Adrenal gland (tissue), 19 donors: ENCODE measurements at places on chromosomes 3 and 15. TPM values are rescaled to one million over a fixed set of nuclear protein-coding genes. Genes with fewer than 3 reads are reported as not detected.
A peak's percentile ranks its signal among the peaks of the same experiment; 100 is the strongest.

- DNase-seq = no peak
Observed at GRCh38 chr3:178270838-178271237, 265.4 kb upstream of the KCNMB2 start.

DNA sequence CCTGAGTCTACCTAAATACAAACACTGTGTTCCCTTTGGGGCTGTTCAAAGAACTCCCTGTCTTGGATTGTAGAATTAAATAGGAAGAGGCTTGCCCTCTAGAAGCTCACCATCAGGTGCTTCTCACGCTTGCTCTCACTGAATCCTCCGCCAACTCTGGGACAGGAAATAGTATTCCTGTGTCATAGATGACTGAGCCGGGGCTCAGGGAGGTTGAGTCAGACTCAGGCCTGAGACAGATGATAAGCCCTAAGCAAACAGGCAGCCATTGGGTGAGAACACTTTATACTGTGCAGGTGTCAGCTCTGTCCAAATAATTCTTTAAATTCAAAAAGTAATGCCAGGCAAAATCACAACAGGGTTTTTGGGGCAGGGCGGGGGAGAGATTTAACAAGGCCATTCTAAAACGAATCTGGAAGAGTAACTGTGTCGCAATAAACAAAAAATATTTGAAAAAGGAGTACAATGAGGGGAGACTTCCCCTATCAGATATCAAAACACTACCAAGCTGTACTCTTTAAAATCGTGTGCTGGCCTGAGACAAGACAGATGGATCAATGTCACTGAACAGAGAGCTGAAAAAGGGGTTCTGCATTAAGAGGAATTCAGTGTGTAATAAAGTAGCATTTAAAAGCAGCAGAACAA, 59.0 kb downstream of the EPHB3 start:
- no peak for DNase-seq

DNA sequence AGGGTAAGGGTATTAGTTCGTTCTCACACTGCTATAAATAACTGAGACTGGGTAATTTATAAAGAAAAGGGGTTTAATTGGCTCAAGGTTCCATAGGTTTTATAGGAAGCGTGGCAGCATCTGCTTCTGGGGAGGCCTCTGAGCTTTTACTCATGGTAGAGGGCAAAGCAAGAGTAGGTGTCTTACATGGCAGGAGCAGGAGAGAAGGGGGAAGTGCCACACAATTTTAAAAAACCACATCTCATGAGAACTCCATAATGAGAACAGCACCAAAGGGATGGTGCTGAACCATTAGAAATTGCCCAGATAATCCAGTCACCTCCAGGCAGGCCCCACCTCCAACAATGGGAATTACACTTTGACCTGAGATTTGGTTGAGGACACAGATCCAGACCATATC, 12.2 kb downstream of the RNF111 start:
- no peak for DNase-seq

CAMK1 gene
- 100 TPM for total RNA-seq

CDHR4 gene
- total RNA-seq = not detected

SIDT1 gene
- 0.18 TPM for total RNA-seq

EDEM1 gene
- 23.0 TPM for total RNA-seq

SI gene
- total RNA-seq = not detected

DNA sequence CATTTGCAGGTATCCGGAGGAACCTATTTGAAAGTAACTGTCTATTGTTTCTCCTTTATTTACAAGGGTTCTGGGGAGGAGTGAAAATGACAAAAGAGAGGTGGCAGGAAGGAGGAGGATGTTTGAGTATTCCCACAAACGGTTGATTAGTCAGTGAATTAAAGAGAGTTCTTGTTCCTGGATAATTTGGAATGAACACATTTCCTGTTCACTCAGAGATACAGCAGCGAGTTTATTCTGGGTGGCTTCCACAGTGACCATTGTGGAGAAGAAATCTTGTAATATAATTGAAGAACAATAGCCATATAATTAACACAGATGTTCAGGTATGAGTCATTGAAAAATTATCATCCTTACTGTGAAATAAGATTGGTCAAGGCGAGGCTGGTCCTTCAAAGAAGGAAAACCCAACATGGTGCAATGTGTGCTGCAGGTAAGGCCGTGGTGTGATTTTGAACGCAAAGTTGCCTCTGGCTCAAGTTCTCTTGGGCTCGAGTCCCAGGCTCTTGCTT, 77.3 kb downstream of the NFKBIZ start:
- no peak for DNase-seq

GRCh38 chr3:100009276-100010086, 104.8 kb downstream of the FILIP1L start:
- no peak for DNase-seq

DNA sequence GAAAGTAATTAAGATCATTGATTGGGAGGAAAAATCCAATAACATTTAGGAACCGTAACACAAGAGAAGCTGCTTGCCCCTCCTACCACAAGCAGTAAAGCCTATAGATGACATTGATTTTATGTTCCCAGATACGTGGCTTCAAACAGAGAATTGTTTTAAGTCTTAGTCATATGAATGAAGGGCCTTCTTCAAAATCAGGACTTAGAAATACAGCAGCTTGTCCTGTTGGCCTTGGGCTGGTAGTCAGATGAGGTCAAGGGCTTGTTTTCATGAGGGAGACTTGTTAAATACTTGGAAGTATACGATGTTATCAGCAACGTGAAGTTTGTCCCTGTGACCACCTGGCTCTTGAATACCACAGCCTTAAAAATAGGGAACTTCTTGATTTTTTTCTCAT, 114.4 kb downstream of the VGLL4 start:
- no peak for DNase-seq

- DNase-seq = no peak
Observed at GRCh38 chr3:126104742-126105605, 21.1 kb upstream of the SLC41A3 start.

DNA sequence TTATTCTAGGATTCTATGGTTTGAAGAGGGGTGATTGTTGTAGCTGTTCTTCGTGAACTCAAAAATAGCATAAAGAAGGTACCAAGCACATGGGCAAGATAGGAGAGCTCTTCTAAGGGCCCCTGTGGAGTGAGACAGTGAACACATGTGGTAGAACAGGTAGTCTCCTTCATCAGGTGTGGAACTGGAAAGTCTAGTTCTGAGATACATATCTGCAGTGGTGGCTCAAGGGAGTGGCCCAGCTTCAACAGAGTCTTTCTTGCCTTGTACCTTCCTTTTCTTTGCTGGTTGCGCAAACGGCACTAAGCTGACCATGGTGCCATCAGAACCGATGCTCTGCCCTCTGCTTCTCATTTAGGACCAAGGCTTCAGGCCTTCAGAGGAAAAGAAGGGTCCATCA, 65.2 kb downstream of the CERS3 start:
- no peak for DNase-seq

DNA sequence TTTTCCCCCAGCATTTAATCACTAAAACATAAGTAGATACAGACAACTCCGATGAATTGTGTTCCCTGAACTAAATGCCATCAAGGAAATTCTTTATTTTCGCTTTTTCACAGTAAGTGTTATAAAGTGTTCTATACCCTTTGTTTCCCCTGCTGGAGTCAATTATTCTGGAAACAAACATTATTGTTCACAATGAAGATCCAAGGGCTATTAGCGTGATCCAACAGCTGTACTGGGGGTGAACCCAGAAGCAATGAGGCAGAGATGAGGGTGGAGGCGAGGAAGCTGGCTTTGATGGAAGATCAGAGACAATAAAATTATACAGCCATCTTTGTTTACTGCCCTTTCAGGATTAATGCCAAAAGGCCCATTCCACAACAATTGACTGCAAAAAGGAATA, 250.3 kb upstream of the IGF1R start:
- no peak for DNase-seq

GRCh38 chr15:48306639-48307038, 24.6 kb upstream of the DUT start:
- DNase-seq = no peak

MGLL gene
- 39.4 TPM for total RNA-seq

- no peak for DNase-seq
Observed at GRCh38 chr15:41629883-41630282, 30.3 kb upstream of the MGA start.

DNA sequence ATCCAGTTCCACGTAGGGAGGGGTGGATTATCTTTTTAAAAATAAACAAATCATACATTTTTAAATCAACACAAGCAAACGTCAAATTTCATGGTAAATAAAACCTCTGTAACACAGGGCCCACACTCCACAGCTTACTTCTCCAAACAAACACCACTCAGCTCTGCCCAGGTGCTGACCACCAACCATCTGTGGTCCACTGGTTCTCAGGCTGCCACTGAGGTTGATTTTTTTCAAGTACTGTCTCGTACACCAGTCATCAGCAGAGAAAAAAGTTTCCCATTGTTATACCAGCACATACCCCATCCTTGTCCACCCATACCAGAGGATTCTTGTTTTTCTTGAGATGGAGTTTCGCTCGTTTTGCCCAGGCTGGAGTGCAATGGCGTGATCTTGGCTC, 32.4 kb downstream of the CHSY1 start:
- DNase-seq = no peak

PPP2R3A gene
- 23.1 TPM for total RNA-seq

TRANK1 gene
- 28.0 TPM for total RNA-seq

DNA sequence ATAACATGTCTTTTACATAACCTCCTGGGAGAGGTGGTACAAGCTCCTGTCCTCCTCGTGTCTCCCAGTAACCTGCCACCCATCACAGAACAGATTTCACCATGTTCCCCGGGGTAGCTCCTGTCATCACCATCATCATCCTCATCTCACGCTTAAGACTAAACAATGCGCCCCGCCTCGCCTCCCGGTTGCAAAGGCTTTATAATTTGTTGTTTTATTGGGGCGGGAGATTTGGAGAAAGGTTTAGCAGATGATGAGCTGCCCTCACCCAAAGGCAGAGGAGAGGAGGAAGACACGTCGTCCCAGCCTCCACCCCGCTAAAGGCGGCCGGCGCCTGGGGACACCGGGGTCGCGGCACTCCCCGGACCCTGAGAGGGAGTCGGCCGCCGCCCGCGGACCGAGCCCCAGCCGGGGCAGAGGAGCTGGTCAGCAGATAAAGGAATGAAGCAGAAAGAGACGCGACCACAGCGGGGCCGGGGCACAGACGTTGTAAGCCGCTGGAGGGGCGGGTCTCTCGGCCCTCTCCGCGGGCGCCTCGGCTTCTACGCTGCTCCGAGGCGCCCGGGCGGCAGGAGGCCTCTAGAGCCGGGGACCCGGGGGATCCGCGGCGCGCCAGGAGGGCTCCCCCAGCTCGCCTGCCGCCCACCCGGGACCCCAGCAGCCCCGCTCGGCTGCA, 589 bp downstream of the HERC1 start:
- DNase-seq = peak; percentile 55

GRCh38 chr3:105440113-105440512, 73.4 kb downstream of the ALCAM start:
- DNase-seq = no peak

ARPP21 gene
- total RNA-seq = not detected

DNA sequence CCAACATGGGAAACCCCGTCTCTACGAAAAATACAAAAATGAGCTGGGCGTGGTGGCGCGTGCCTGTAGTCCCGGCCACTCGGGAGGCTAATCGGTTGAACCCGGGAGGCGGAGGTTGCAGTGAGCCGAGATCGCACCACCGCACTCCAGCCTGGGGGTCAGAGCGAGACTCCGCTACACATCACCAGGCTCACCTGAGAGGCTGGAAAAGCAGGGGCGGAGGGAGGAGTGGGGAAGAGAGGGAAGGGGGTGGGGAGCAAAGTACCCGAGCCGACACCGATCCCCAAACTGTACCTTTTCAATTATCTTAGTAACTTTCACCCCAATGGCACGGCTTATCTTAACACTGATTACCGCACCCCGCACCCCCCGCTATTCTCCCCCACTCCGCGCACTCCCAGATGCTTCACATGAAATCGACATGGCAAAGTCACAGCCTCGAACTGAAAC, 46.4 kb upstream of the SYNM start:
- DNase-seq = peak; percentile 20

- DNase-seq = no peak
Observed at GRCh38 chr3:101671014-101671413, 5.9 kb downstream of the ZBTB11 start.

DNA sequence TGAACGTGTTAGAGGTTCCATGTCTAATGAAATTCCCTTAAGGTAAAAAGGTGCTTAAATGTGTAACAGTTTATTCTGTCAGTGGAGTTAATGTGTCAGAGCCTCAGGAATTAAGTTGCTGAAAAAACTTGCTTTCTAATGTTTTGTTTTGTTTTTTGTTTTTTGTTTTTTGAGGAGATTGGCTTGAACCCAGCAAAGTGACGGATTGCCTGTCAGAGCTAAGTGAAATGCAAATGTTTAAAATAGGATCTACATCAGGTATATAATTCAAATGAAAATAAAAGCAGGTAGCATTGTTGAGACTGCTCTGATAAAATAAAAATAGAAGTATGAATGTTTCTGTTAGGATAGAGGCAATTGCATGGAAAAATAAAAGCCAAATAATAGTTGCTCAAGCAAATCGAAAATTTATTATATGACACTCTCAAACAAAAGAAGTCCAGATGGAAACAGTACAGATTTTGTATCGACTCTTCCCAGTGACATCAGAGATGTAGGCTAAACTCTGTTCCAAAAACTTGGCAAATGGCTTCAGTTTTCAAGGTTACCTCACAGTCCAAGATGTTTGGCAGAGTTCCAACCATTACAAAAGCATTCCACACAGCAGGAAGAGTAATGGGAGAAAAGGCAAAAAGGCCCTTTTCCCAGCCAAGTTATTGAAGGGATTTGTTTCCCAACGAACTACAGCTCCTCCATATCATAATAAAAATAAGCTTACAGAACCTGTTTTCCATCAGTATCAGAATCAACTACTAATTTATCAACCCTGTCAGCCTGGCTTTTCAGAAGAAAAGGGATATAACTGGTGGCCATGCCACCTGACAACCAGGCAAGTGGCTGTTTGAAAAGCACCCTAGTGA, 291.0 kb downstream of the TBL1XR1 start:
- DNase-seq = peak; percentile 60

DNA sequence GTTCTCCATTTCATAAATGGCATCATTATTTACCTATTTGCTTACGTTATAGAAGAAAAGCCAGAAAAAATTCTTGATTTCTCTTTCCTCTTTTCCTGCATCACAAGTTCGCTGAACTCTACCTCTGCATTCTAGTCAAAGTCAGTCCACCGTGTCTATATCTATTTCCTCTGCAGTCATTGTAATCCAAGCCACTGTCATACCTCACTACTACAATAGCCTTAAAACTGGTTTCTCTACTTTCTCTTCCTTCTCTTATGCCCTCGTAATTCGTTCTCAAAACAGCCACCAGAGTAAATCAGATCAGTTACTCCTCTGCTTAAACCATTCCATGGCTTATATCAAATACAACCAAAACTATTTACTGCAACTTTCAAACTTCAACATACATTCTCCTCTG, 13.4 kb upstream of the FAM81A start:
- no peak for DNase-seq

GRCh38 chr15:48925714-48926223, 38.0 kb downstream of the SHC4 start:
- no peak for DNase-seq

PEX11A gene
- total RNA-seq = 16.4 TPM
